ENCODE measurements at places on chromosomes 12 and 14. TPM values are rescaled to one million over a fixed set of nuclear protein-coding genes. Genes with fewer than 3 reads are reported as not detected.

GRCh38 chr12:4736091-4736490 lies 15.9 kb downstream of the GALNT8 start:
- DNase-seq: no peak

GRCh38 chr12:98352218-98352811 lies 163.1 kb upstream of the TMPO start:
- DNase-seq: no peak

DNA sequence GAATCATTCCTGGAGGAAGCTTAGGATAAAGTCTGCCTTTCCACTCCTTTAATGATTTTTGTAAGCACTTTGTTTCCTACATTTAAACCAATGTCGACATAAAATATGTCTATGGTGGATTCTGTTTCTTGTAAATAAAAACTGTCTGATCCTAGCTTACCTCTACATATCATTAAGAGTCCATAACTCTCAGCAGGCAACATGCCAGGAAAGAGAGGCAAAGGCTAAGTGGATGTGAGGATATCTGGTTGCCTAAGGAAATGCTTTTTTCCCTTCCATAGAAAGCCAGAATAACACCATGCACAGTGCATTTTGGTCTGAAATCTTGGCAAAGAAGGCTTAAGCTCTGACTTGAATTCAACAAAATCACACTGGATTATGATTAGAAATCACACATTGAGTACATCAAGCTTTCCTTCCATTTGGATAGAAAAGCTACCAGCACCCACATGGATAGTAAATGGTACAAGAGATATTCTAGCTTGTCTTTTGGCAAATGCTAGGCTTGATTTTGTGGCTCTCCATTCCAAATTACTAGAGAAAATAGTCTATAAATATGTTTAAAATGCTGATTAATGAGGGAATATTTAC lies 57.0 kb upstream of the CNTN1 start:
- DNase-seq: no peak

The CCDC60 gene
- polyA plus RNA-seq: 0.12 TPM

- DNase-seq: no peak
Observed at GRCh38 chr14:28773861-28774691, 7.5 kb downstream of the FOXG1 start.

DNA sequence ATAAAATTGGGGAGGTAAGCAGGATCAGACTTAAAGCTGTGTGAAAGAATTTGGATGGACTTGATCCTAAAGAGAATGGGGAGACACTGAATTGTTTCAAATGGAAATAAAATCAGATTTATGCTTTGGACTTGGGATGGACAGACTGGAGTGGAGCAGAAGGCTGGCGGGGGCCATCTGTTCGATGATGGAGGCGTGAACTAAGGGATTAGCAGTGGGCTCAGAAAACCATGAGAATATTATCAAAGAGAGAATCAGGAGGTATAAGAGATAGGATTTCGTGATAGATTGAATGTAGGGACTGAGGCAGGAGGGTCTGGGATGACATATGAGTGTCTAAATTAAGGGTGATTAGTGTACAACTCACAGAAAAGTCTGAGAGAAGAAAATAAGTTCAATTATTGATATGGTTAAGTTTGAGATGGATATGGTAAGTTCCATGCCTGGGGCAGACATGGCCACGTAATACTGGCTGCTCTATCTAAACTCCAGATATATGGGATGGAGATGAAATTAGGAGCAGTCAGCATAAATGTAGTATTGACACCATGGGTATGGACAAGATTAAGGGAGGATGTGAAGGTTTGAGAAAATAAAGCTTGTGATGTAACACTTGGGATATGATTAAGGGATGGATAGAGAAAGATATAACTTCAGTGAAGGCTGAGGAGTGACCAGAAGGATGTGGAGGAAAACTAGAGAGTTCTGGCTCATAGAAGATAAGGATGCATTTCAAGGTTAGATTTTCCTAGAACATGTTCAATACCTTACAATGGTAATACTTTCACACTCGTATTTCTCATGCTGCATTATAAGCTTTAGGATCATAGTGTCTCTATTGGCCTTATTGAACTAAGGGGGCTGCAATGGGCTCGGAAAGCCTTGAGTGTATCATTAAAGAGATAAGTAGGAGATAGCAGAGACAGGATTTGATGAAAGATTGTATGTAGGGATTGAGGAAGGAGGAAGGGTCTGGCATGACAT lies 1.0 kb upstream of the TSSK4 start:
- no peak for DNase-seq

GRCh38 chr14:52661314-52661713 lies 34.0 kb downstream of the ERO1A start:
- no peak for DNase-seq

DNA sequence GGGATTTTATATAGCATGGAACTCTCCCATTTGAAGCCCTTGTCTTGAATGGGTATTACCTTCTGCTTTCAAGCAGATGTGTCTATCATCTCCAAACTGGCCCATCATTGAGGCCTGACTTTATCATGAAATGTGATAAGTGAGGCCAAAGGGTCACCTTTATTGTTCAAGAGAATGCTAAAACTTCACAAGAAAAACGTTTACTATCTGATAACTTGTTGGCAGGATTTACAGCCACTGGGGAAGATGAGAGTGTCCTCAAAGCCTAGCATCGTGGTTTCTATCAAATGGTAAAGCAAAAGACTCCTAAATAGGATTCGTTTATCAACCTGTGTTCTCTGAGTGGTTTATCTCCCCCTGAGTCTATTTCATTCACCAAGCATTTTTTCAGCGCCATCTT lies 62.0 kb upstream of the CLMN start:
- DNase-seq: no peak

- no peak for DNase-seq
Observed at GRCh38 chr12:87074781-87075180, 818.6 kb upstream of the MGAT4C start.

The B3GNT4 gene
- 5.2 TPM for polyA plus RNA-seq

DNA sequence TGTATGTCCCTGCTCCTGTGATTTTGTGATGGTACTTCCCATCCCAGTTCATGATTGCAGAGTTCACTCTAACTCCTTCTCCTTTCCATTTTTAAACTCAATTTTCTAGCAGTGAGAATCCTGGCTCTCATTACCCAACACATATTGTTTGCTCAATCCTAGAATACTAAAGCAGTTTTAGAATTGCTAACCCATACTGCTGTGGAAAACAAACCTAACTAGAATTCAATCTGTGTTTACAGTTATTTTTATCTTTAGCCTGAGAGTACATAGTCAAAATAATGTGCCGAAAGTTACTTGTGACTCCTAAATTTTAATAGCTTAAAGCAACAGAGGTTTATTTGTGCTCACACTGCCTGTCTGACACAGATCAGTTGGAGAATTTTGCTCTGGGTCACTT lies 508.0 kb downstream of the AACS start:
- no peak for DNase-seq

The WDR89 gene
- 27.4 TPM for polyA plus RNA-seq

Measured in renal cortex interstitium (tissue), 15 donors.